ENCODE measurements at places on chromosomes 4 and X.

DNA sequence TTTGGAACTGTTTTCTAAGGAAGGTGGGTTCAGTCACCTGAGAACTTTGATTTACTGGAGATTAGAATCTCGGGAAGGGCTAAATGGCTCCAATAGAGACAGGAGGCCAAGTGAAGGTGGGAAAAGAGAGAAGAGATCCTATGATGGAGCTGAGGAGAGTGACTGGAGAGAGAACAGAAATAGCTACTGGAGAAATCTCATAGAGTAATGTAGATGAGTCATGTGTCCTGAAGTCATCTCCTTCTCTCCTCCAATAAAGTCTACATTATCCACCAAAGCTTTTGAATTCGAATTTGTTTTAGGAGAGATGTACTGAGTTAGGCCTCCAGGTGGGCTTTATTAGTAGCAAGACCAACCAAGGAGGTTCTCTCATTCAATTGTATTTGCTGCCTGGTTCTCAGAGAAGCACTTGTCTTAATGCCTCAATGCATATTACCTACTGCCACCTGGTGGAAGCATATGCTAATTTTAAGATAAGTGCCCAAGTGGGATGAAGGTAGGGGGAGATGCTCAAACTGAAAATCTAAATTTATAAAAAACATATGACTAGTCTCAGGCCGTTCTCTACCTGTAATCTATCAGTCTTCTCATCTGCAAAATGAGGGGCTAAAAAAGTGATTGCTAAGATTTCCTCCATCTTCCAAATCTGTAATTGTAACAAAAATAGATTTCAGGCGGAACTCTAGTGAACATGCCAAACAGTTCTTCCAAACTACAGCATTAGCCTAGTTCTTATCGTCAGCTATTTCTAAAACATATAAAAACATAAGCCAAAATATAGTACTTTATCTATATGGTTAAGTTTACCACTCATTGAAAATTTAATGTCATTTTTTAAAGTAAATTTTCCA, 24.4 kb downstream of the TXK start:
- no peak for DNase-seq

- DNase-seq: no peak
Observed at GRCh38 chrX:65932173-65933084, 107.5 kb downstream of the VSIG4 start.

GRCh38 chr4:62898115-62898514, 1511.1 kb downstream of the TECRL start:
- no peak for DNase-seq

DNA sequence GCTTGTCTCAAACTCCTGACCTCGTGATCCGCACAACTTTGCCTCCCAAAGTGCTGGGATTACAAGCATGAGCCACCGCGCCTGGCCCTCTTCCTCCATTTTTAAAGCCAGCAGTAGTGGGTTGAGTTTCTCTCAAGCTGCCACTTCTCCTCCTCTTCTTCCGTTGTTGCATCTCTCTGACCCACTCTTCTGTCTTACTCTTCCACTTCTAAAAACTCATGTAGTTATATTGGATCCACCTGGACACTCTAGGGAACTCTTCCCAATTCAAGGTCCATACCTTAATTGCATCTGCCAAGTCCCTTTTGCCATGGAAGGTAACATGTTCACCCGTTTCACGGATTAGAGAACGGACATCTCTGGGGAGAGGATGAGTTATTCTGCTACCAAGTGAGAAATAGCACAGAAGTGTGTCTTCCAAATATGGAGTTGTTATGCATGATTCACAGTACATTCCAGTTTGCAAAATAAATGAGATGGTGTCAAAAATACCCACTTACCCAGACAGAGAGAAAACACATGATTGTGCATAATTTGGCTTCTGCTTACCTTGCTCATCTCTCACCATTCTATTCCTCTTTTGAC, 51.8 kb downstream of the GBA3 start:
- DNase-seq: no peak

- DNase-seq: no peak
Observed at GRCh38 chr4:182280436-182281111, 37.4 kb downstream of the TENM3 start.

GRCh38 chr4:57211131-57211530, 100.9 kb upstream of the IGFBP7 start:
- DNase-seq: no peak

DNA sequence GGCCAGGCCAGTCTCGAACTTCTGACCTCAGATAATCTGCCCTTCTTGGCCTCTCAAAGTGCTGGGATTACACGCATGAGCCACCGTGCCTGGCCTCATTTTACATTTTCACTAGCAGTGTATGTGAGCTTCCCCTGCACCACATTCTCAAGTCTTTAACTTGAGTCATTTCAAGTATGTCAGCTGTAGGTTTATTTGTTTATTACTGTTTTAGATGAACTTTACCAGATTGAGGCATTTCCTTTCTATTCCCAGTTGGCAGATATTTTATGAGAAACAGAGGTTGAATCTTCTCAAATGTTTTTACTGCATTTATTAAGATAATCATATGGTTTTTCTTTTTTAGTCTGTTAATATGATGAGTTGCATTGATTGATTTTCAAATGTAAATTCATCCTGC, 114.6 kb upstream of the SH3RF1 start:
- DNase-seq: no peak

- DNase-seq: no peak
Observed at GRCh38 chrX:70134116-70134477, 850 bp downstream of the IGBP1 start.

- DNase-seq: no peak
Observed at GRCh38 chr4:37662861-37663390, 23.2 kb downstream of the RELL1 start.

GRCh38 chr4:183403961-183404360, 40.5 kb upstream of the CDKN2AIP start:
- no peak for DNase-seq

DNA sequence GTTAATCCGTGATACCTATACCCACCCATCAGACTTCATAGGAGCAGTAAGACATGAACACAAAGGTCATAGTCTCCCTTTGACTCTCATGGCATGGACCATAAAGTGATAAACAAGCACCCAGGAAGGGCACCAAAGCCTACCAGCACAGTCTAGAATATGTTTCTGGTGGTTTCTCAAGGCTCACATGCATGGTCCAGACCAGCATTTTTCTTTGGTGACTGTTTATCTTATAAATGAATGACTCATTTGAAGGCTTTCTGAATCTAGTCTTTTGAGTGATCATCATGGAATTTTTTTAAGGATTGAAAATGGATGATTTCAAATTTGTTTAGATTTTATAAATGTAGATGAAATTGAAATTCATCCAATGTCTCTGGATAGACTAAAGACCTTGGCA, 32.0 kb upstream of the AMELX start:
- no peak for DNase-seq

DNA sequence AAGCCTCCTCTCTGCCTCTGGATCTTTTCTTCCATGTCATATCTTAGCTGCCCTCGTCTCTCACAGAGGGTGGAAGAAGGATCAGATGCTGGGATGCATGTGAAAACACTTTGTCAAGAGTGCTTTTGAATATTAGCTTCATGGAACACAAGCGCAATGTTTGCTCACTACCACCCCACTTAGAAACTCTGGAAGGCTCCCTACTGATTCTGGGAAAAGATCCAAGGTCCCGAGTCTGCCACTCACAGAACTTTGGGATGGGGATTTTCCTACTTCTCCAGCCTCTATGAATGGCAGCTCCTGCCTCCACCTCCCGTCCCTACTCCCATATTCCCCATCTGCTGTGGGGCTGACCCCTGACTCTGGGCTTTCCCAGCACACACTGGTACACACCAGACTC, 40.2 kb upstream of the CRMP1 start:
- no peak for DNase-seq

DNA sequence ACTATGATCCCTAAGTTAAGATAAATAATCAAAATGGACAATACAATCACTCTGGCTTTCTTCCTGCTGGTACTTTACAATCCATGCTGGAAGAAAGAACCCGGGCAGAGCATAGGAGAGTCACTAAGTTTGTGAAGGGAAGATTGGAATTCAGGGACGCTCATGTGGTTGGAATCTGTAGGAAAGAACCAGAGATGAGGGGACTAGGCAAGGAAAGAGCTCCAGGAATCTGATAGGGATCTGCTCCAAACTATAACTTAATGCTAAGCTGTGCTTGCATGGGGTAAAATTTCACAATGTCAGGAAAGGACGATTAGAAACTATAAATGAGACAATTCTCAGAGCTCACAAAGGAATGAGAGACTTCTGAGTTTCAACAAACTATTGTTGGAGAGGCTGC, 167.5 kb downstream of the ADGRA3 start:
- no peak for DNase-seq

DNA sequence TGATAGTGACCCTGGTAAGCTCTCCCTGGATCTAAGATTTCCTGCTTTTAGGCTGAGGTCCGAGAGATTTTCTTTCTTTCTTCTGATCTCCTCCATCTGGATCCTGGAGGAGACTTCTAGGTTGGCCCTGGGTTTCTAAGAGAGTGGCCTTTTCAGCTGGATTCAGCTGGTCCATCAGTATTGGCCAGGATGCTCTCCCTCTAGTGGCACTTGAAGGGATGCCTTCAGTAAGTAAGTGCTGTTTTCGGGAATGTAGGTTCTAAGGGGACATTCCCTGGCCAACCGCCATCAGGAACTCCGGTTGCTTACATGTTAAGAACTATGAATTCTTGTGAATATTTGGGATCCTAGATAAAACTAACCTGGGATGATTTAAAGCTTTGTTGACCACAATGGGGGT, 56.9 kb downstream of the SERTM2 start:
- DNase-seq: no peak

- no peak for DNase-seq
Observed at GRCh38 chr4:12221031-12221430, 792.3 kb upstream of the HS3ST1 start.

DNA sequence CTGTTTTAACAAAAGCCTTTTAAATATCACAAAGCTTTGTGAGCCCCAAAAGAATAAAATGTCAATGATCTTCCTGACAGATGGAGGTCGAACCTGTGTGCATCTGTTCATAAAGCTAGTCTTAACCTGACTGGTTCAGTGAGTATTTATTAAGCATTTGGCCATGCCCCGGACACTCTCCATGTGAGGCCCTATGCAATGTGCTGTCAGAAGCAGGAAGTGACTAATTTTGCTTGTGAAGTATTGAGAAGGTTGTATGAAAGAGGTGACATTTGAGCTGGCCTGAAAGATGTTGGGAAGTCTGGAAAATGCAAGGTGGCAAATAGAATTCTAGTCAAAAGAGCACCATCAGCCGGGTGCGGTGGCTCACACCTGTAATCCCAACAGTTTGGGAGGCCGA, 171.4 kb downstream of the MSL3 start:
- no peak for DNase-seq

- DNase-seq: no peak
Observed at GRCh38 chr4:24968278-24968677, 55.4 kb upstream of the CCDC149 start.

GRCh38 chr4:144591401-144591800, 54.6 kb upstream of the HHIP start:
- no peak for DNase-seq

Measured in amygdala (tissue), 56 donors.